ENCODE measurements at places on chromosomes 4 and X. TPM values are rescaled to one million over a fixed set of nuclear protein-coding genes. Genes with fewer than 3 reads are reported as not detected.

SGMS2 gene
- 14.0 TPM for polyA plus RNA-seq

KCND1 gene
- polyA plus RNA-seq, result 3.4 TPM

ANK2 gene
- polyA plus RNA-seq, result 57.9 TPM

CCDC149 gene
- 15.9 TPM for polyA plus RNA-seq

STOX2 gene
- polyA plus RNA-seq, result 11.0 TPM

CPLX1 gene
- polyA plus RNA-seq, result 4.1 TPM

MBNL3 gene
- polyA plus RNA-seq, result 34.1 TPM

LEF1 gene
- 68.6 TPM for polyA plus RNA-seq

SPATA18 gene
- 1.4 TPM for polyA plus RNA-seq

RNF150 gene
- polyA plus RNA-seq, result 27.1 TPM

CT45A2 gene
- not detected for polyA plus RNA-seq

MAGEA8 gene
- polyA plus RNA-seq, result 0.47 TPM

PASD1 gene
- polyA plus RNA-seq, result not detected

CXorf38 gene
- 11.9 TPM for polyA plus RNA-seq

RAB40A gene
- polyA plus RNA-seq, result 4.1 TPM

RRAGB gene
- 49.3 TPM for polyA plus RNA-seq

NAP1L5 gene
- polyA plus RNA-seq, result 17.4 TPM

XAGE1B gene
- not detected for polyA plus RNA-seq

APOOL gene
- polyA plus RNA-seq, result 17.7 TPM

AADAT gene
- 20.6 TPM for polyA plus RNA-seq

COX7B2 gene
- not detected for polyA plus RNA-seq

USP17L29 gene
- polyA plus RNA-seq, result not detected

TMEM192 gene
- polyA plus RNA-seq, result 36.4 TPM

RAB33A gene
- 0.51 TPM for polyA plus RNA-seq

CNKSR2 gene
- polyA plus RNA-seq, result 0.78 TPM

NLGN3 gene
- polyA plus RNA-seq, result 6.0 TPM

MAGEA9B gene
- not detected for polyA plus RNA-seq

TRIM75 gene
- polyA plus RNA-seq, result 0.11 TPM

CPZ gene
- 29.1 TPM for polyA plus RNA-seq

RRH gene
- 0.31 TPM for polyA plus RNA-seq

LRCH2 gene
- 12.6 TPM for polyA plus RNA-seq

PCSK1N gene
- polyA plus RNA-seq, result 19.0 TPM

SSX3 gene
- polyA plus RNA-seq, result not detected

RHOXF2B gene
- polyA plus RNA-seq, result not detected

ZNF674 gene
- polyA plus RNA-seq, result 6.2 TPM

NUDT10 gene
- 10.1 TPM for polyA plus RNA-seq

HSD17B13 gene
- polyA plus RNA-seq, result 0.64 TPM

MMRN1 gene
- polyA plus RNA-seq, result 1.4 TPM

RIBC1 gene
- polyA plus RNA-seq, result 4.1 TPM

PPP4R3C gene
- polyA plus RNA-seq, result not detected

ING2 gene
- polyA plus RNA-seq, result 25.0 TPM

Data from left renal cortex interstitium (tissue), 4 donors.